GOT3 (cell line): ENCODE measurements at places on chromosomes 1 and 21.

GRCh38 chr1:234345237-234345636 lies 28.0 kb upstream of the COA6 start:
- no peak for DNase-seq

DNA sequence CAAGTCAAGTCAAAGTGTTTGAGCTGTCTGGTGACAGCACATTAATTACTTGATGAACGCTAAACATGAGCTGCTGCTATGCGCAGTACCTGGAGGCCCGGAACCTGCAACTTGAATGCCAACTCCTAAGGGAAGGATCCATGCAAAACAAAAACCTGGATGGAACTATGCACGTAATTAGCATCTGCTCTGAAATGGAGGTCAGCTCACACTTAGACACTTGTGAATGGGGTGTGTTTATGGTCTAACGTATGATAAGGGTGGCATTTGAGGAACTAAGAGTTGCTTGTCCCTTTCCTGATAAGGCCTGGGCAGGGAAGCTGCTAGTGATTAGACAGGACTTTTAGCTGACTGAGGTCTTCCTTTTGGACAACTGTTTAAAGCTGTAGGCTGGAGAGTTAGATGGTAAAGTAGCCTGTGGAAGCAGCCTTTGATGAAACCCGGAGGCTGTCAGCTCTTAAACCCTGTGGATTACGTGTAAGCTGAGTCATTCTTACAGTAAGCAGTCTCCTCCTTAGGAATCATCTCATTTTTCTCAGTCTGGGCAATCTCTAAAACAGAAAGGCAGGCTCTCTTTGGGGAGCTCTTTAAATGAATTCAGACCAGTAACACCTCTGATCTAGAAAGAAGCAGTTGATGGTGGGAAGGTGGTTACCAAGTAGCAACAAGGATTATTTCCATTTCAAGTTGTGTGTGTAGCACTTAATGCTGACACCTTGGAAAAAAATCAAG lies 6.8 kb downstream of the TENT5C start:
- DNase-seq: no peak

DNA sequence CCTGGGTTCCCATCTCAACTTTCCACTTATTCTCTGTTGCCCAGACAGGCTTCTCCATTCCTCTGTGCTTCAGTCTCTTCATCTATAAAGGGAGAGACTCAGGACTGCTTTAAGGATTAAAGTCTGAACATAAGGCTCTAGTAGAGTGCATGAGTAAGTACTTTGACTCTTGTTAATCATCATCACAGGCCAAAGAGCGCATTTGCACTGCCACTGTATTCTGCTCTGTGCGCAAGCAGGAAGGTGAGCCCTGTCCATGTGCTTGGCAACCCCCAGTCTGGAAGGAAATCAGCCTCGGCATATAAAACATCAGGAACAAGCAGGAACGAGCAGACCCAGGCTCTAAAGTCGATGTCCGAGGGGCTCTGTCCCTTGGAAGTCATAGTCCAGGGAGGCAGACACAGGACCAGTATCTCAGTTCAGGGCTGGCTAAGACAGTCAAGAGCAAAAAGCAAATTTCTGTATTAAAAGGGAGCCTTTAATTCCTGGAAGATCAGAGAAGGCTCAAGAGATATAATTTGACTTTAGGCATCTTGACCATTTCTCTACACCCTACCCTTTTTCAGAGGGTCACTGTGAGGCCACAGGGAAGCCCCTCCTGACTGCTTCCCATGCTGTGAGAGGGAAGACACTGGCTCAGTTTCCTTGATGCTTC lies 131.2 kb downstream of the TRABD2B start:
- no peak for DNase-seq

DNA sequence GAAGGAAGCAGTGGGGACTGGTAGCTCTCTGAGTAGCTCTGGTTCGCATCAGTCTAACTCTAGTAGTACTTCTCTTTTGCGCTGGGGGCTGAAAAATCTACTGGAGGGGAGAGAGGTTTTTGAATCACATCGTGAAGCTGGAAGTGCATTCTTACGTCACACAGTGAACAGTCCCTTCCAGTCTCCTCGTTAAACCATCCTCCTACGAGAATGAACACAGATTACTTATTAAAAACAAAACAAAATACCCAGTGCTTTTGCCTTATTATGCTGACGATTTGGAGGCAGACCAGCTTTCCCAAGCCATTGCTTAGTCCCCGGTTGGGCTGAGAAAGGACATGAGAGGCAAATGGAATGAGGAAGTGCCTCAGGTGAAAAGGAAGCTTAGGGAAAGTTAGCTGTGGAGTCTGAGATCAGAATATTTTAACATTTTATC lies 16.1 kb downstream of the HUNK start:
- no peak for DNase-seq

GRCh38 chr1:12129624-12130023 lies 37.2 kb upstream of the TNFRSF1B start:
- no peak for DNase-seq

DNA sequence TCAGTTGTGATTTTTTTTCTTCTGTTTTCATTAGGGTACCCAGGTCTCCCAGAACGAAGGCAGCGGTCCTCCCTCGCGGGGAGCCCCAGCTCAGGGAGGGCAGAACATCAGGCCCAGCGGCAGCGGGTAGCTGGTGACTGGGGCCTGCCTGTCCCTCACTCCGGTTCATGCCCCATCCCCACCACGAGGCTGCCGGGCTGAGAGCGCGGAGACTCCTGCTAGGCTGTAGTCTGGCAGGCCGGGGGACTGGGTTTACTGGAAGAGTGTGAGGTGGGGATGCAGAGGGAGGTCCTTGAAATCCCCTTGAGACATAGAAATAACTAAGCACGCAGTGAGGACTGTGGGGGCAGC lies 10.5 kb downstream of the BRINP2 start:
- DNase-seq: no peak

DNA sequence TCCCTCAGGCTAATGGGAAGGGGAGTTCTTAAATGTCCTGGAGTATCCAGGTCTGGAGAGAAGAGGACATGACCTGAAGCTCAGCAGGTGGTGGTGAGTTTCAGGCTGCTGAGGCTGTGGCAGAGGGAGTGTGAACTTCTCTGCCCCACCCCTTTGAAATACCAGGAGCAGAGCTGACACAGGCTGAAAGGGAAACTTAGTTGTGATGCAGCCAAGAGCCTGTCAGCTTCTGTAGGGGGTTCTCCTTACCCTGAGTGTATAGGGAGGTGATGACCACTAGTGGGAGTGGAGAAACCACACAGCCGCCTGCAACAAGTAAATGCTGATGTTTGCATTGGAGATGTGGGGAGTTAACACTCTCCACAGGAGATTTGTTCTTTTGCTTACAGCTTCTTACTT lies 152.3 kb downstream of the FCRL5 start:
- no peak for DNase-seq

GRCh38 chr1:110872745-110873720 lies at the start of gene CD53:
CD53 (plus strand) TSS chr1:110873148; CDS start chr1:110891409, 18,261 bp downstream.
- no peak for DNase-seq

- DNase-seq: no peak
Measured at GRCh38 chr1:81805537-81806431, 5.0 kb downstream of the ADGRL2 start.

DNA sequence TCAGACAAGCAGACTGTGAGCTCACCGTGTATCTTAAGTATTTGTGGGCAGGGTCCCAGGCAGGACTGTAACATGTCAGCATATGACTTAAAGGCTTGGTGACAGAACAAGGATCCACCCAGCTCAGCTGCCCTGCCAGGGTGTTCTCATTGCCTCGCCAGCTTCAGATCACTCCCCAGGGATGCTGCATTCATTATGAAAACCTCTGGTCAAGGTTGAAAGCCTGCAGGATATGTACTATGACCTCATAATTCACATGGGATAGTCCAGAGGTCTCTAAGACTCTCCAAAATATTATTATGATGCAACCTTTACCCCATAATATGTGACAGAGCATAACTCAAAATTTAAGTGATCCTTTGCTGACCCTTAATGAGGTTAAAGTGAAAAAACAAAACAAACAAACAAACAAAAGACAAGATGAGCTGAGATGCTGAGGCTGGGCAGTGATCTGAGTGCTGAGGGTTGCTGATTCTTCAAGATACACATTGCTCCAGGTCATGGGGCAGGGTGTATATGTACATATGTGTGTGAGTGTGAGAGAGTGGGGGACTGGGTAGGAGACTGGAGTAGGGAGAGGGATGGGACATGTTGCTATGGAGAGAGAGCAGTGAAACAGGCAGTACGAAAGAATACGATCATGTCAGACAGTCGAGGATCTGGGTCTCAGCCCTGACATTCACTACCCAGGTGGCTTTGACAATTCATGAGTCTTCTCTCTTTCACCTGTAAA lies 98.8 kb upstream of the DUSP10 start:
- no peak for DNase-seq

DNA sequence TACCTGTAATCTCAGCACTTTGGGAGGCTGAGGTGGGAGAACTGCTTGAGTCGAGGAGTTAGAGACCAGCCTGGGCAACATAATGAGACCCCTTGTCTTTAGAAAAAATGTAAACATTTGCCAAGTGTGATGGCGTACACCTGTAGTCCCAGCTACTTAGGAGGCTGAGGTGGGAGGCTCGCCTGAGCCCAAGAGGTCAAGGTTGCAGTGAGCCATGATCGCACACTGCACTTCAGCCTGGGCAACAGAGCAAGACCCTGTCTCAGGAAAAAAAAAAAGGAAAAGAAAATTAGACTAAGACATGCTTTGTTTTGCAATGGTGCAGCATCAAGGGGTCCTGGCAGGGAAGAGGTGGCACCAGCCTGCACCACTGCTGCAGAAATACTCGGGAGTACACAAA lies 16.8 kb upstream of the GPR157 start:
- DNase-seq: no peak

DNA sequence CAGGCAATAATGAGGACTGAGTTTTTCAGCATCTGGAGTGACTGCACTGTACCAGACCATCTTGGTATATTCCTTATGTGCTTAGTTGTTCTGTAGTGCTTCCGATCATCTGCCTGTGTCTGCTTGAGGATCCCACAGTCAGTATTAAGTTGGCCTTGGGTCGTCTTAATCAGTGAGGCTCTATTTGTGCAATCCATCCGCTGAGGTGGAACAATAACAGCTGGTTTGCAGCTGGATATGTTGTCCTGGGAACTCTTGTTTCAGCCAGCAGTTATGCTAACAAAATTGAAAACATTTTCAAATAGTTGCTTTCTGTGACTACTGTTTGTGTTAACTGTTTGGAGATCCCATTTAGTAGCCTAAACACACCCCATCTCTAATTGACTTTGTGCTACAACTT lies 73.7 kb downstream of the LAMC1 start:
- no peak for DNase-seq

DNA sequence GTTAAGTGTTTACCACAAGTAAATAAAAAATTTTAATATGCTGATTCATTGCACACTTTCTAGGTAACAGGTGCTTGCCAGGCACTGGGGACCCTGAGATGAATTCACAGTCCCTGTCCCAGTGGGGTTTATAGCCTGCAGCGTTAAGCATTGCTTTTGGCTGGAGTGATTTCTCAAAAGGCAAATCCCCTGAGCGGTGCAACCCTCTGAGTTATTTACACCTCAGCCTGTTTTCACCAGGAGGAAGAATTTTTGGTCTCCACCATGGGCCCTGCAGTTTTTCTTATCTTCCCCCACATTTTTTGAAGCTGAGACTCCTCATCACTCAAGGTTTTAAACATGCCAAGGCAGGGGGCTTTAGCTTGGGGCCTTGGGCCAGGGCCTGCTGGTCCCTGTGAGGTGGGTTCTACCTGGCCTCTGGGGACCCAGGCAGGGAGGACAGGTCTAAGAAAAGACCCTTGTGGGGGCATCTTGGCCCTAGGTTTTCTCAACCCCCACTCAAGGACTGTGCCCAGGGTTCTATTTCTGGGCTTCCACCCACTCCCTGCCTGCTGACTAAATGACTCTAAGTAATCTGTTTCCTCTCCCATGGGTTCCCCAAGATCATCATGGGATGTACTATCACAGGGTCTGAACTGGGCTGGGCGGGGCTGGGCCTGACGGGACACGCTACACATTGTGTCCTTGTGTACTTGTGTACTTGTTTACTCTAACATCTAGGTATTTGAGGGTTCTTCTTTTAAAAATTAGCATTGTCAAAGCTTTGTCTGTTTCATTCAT lies 10.2 kb upstream of the CHIT1 start:
- no peak for DNase-seq

DNA sequence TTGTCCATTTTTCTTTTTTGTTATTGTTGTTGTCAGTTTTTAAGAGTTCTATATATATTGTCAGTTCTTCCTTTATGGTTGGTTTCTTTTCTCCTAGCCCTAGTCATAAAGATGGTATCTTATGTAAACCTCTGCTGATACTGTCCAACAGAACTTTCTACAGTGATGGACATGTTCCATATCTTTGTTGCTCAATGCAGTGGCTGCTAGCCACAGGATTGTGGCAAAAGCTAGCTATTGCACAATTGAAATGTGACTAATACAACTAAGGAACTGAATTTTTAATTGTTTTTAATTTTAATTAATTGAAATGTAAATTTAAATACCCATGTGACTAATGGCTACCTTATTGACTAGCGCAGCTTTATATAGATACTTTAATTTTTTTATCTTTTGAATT lies 411.8 kb upstream of the PTBP2 start:
- DNase-seq: no peak

DNA sequence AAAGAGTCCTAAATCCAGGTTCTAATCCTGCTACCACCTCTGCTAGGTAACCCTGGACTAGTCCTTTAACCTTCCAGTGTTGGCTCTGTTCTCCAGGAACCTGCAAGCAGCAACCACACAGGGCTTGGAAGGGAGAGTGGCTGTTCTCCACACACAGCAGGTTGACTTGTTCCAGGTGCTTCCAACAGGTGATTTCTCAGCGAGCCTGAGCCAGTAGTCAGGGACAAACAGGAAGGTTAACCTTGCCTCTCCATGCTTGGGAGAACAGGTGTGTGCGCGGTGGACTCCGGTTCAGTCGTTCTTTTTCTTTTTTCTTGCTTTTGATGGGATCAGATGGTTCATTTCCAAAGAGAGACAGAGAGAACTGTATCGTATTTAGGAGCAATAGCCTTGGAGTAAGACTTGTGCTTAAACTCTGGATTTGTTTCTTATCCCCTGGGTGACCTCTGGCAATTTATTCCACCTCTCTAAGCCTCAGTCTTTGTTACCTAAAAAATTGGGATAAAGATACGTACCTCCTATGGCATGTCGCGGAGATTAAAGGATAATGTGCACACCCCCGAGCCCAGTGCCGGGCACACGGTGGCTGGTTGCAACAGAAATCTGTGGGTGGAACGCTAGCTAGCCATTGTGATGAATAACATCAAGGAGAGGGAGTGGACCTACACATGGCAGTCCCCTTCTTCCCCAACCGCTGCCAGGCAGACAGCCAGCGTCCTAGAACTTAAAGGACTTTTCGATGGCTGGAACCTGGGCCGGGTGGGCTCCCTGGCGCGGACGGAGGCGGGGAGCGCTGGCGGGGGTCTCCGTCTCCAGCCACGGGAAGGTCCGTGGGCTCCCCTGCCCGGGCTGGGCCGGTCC lies 583 bp upstream of the CACHD1 start:
- DNase-seq: no peak
